Coronary artery (tissue), 2 donors: ENCODE measurements at places on chromosomes 5 and 9.

DNA sequence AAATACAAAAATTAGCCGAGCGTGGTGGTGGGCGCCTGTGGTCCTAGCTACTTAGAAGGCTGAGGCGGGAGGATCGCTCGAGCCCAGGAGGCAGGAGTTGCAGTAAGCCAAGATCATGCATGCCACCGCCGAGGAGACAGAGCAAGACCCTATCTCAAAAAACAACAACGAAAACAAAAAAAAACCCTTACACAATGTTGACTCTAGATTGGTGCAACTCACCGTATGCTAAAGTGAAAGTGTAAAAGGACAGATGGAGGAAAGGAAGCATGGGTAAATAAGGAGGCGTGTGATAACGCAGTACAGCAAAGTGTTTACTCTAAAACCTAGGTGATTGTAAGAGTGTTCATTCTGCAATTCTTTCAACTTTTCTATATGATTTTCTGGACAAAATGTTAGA, 15.9 kb upstream of the RUFY1 start:
- DNase-seq = no peak

- no peak for DNase-seq
Observed at GRCh38 chr5:34523387-34523726, 132.8 kb upstream of the RAI14 start.

- no peak for DNase-seq
Observed at GRCh38 chr5:131659290-131659689, 24.3 kb upstream of the RAPGEF6 start.

DNA sequence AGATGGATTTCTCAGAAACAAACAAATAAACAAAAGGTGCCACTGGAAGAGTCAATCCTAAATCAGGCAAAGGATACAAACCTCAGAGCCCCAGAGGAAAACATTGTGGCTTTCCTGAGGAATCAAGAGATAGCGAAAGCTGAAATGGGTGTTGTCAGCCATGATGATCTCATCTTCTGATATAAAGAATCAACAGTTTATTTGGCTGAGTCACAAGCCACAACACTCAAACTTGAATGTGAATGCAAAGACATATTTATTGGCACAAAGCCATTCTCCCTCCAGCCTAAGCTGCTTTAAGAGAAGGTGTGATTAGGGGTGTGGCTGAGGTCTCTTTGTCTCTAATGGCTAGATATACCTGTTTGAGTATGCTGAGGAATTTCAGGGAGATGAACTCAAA, 73.3 kb upstream of the NREP start:
- no peak for DNase-seq

- DNase-seq = no peak
Observed at GRCh38 chr5:117551236-117551635, 976.6 kb upstream of the SEMA6A start.

GRCh38 chr5:137498301-137498735, 808 bp downstream of the SPOCK1 start:
- no peak for DNase-seq

GRCh38 chr9:25654417-25654816, 23.8 kb downstream of the TUSC1 start:
- DNase-seq = no peak

DNA sequence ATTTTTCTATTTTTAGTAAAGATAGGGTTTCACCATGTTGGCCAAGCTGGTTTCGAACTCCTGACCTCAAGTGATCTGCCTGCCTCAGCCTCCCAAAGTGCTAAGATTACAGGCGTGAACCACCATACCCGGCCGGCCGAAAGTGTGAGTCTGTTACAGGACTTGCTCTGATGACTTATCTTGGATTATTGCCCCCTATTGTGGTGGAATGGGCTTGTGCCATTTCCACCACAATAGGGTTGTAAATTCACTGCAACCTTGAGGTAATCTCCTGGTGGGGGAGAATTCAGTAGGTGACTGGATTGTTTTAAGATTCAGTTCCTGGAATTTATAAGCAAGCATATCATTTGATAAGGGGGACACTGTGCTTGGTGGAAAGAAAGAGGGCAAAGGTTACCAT, 15.0 kb upstream of the HMGCR start:
- DNase-seq = no peak

DNA sequence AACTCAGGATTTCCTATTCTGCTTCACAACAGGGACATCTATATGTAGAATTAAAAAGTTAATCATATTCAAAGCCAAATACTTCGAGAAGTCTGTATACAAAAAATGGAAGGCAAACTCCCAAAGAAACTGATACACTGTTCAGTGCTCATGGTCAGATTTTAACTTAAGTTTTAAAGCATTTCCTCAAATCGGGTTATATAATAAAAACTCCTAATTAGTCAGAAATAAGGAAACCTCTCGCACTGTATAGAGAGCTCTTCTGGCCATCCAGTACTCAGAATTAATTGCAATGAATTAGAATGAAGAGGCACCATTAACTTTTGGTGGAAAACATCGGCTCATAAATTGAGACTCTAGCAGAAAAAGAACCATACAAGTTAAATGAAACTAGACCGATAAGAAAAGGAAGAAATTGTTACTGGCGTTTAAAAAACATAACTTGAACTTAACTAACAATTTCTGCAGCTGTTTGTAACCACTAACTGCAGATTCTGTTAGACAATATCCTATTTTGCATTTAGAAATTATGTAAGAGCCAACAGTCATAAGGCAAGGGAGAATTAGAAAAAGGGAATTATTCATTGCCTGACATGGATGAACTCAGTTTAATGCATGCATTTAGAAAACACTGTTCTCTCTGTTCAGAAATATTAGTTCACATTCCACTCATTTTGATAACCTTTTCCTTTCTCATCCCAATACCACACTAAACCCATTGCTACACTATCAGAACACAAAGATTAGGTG, 96.6 kb downstream of the FNBP1 start:
- DNase-seq = no peak

GRCh38 chr9:2576631-2577030, 45.0 kb upstream of the VLDLR start:
- no peak for DNase-seq

GRCh38 chr5:132663771-132664695, 6.1 kb downstream of the IL13 start:
- DNase-seq = peak; percentile 56

- peak; percentile 73 for DNase-seq
Observed at GRCh38 chr5:86679529-86679928, 61.8 kb downstream of the COX7C start.

GRCh38 chr9:5392285-5392684, 45.4 kb downstream of the PLGRKT start:
- no peak for DNase-seq

- no peak for DNase-seq
Observed at GRCh38 chr9:124764774-124765438, 6.2 kb downstream of the NR6A1 start.
